ENCODE measurements at places on chromosomes 13 and 19.

- no peak for DNase-seq
Measured at GRCh38 chr13:20570517-20570916, 3.6 kb downstream of the IFT88 start.

GRCh38 chr19:6808494-6808893 lies 36.0 kb downstream of the VAV1 start:
- DNase-seq, result no peak

- no peak for DNase-seq
Measured at GRCh38 chr19:55198651-55199050, 10.7 kb downstream of the PTPRH start.

GRCh38 chr13:35714588-35715377 lies 238.3 kb upstream of the MAB21L1 start:
- DNase-seq, result no peak
